ENCODE measurements at places on chromosomes 11 and 22. TPM values are rescaled to one million over a fixed set of nuclear protein-coding genes. Genes with fewer than 3 reads are reported as not detected.

ARHGAP8 gene
- 0.61 TPM for total RNA-seq

LARGE2 gene
- total RNA-seq: not detected

DNA sequence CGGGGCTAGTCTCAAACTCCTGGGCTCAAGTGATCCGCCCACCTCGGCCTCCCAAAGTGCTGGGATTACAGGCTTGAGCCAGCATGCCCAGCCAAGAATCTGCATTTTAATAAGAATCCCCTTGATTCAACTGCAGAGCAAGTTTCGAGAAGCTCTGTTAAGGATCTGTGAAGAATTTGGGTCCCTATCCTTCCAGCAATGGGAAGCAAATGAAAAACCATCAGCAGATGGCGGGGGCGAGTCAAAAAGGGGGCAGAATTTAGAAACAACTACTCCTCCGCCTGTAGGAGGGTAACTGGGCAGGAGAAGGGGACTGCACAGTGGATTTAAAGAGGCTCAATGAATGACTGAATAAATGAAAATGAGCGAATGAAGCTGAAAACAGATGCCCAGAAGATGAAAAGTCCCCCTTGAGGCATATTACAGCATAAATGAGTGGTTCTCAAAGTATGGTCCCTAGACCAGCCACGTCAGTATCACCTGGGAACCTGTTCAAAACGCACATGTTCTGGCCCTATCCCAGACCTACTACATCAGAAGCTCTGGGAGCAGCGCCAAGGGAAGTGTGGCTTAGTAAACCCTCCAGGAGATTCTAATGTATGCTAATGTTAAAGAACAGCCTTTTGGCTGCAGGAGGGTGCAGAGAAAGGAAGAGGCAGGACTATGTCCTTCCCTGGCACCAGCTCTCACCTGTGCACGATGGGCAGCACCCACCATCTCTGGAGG is 15.0 kb downstream of the VWCE start:
- DNase-seq: no peak

IGLL1 gene
- total RNA-seq: not detected

FADS1 gene
- total RNA-seq: 92.3 TPM

GRCh38 chr11:36270701-36271100 is 18.5 kb downstream of the COMMD9 start:
- DNase-seq: no peak

- no peak for DNase-seq
Observed at GRCh38 chr11:2665526-2666400, 34.0 kb downstream of the KCNQ1OT1 start.

Measured in activated T-helper 1 cell treated with anti-CD3 and anti-CD28 coated beads, Interleukin-12 subunit alpha, Interleukin-12 subunit beta, Interleukin-2, Interleukin-4 antibody, amounts not matched to agents 30 ng/mL and 10 ng/mL and 1 ng/mL, durations not matched to agents 14 hours and 24 hours and 36 hours (primary cell).